ENCODE measurements at places on chromosomes 1 and 21. TPM values are rescaled to one million over a fixed set of nuclear protein-coding genes. Genes with fewer than 3 reads are reported as not detected.

The CRNN gene
- polyA plus RNA-seq: not detected

The FMO1 gene
- 184 TPM for polyA plus RNA-seq

The RIPPLY3 gene
- 2.0 TPM for polyA plus RNA-seq

The TDRD5 gene
- polyA plus RNA-seq: 5.7 TPM

The PLA2G2F gene
- 0.44 TPM for polyA plus RNA-seq

The RNF186 gene
- polyA plus RNA-seq: 0.51 TPM

The NEK2 gene
- polyA plus RNA-seq: 20.1 TPM

The C8A gene
- not detected for polyA plus RNA-seq

The MIA3 gene
- 60.0 TPM for polyA plus RNA-seq

- no peak for DNase-seq
These were observed 103.0 kb upstream of the PPP2R5A start for GRCh38 chr1:212182171-212182570.

- peak; percentile 30 for DNase-seq
These were observed 31.9 kb downstream of the SLC1A7 start for GRCh38 chr1:53110370-53111072.

DNA sequence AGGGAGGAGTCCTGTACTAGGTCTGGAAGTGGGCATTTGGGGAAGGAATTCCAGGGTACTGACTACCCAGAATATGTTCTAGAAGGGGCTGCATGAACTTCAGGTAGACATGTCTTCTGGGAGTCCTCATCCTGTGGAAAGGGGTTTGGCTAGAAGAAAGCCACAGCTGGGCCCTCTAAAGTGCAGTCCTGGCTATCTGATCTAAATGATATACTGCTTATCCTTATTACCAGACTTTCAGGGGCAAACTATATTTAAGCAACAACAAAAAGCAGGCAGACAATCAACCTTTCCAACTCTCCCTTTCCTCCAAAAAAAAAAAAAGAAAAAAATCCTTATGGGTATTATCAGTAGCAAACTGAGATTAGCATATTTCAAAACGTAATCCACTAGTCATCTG, 29.8 kb upstream of the GFI1 start:
- DNase-seq: no peak

GRCh38 chr21:43721939-43722338, 3.0 kb downstream of the PDXK start:
- no peak for DNase-seq

GRCh38 chr1:4684864-4685522, 30.6 kb downstream of the AJAP1 start:
- no peak for DNase-seq

DNA sequence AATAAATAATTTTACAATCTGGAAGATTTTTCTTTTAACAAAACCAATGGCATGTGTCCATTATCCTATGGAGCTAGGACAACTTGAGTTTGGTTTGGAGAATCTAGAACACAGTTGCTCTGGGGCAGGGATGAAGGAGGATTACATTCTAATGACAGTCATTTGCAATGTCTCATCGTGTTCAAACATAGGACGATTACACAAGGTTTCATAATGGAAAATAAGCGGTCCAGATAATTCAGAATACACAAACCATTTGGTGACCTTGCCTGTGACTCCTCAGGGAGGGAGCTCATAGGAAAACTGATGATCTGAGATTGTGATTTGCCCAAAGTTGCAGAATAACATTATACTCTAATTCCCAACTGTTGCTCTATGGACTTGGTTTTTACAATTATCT, 27.6 kb upstream of the RGL1 start:
- DNase-seq: peak; percentile 15

GRCh38 chr1:12314333-12314903, 84.6 kb downstream of the VPS13D start:
- no peak for DNase-seq

GRCh38 chr21:31948676-31949075, 75.9 kb downstream of the HUNK start:
- no peak for DNase-seq

DNA sequence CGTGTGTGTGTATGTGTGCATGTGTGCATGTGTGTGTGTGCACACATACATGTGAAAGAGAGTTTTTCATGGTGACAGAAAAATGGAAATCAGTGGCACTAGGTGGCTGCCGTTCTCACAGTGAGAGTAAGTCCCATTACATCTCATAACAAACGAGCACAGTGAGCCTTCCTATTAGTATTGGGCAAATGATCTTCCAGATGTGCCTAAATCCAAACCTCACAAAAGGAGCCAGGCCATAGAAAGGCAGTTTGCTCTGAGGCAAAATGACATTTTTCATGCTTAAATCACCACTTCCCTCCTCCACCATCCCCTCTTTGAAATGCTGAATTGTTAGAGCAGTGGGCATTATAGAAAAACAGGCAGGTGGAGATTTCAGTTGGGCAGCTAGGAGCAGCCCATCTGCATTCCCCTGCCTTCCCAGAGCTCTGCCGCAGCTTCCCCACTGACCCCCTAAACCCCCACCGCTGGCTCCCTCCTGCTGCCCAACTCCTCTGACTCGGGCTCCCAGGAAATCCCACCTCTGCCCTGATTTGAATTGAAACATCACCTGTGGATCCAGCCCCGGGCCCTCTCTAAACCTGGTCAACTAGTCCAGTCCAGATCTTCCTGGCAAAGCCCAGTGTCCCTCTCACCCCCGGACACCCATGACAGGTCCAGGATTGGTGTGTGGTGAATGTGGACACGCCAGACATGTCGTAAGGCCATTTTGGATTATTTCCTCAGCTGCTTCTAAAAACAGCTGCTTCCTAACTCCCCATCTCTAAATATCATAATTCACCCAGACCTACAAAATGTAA, 190.5 kb downstream of the SEC16B start:
- no peak for DNase-seq

DNA sequence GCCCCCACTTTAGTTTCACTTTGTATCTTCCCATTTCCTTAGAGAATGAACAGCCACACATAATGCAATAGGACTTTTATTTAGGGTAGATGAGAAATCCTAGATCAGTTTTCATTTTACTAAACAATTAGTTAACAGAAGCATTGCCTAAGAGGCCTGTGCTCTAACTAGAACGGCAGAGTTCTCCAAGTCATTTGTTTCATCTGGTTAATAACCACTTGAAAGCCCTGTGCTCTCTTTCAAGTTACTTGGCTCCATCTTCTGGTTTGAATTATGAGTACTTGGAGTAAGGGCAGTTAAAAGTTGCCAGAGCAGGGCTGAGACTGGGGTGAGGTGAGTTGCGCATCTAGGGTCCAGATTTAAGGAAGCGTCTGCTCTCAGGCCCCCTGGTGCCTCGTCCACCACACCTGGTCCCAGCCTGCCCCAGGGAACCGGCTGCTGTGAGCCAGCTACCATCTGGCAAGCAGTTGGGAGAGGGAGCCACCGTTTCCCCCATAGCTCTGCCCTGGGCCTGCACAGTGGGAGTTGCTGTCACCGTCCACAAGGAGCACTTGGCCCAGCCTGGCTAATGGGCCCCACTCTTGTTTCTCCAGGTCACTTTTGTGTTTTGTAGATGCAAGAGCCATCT, 18.1 kb upstream of the SLC44A3 start:
- peak; percentile 61 for DNase-seq

DNA sequence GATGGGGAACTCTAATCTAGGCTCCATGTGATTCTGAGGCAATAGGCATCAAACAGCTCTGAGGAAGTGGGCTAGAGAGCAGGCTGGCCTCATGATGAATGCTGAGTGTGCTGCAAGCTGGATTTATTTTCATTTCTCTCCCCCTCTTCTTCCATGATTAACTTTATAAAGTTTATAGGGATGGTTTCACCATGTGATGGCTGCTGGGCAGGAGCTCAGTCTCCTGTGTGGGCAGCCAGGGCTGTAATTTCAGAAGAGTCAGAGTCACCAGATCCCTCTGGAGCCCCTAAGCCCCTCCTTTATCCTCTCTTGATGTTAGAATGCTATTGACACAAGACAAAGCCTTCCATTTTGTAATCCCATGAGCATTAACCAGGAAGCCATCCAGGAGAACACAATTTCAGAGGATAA, 143.6 kb downstream of the CNIH3 start:
- peak; percentile 36 for DNase-seq

GRCh38 chr1:192741095-192741494, 67.7 kb upstream of the RGS2 start:
- no peak for DNase-seq

DNA sequence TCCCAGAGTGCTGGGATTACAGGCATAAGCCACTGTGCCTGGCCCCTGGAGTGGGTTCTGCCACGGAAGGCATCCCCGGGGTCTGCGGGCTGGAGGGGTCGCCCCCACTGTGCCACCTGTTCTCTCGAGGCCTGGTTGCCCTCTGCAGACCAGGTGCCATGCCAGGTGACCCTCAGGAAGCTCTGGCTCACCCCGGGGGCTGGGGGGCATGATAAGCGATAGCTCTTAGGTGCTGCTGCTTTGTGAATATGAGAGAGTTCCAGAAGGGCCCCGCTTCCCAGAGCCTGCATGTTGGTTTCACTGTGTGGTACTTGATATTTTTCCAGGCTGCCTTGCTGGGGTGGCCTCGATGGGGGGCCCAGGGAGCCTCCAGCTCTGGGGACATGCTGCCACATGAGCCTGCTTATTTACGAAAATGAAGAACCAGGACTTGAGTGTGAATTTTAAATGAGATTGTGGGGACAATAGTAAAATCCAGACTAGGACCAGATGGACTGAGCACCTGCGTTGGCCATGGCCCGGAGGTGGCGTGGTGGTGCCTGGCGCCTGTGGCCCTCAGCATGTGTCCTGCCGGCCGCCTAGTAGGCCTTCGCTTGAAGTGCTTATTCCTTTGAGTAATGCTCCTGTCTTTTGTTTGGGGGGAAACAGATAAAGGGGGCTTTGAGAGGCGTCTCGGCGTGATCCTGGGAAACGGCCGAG, 7.3 kb downstream of the SKI start:
- no peak for DNase-seq

DNA sequence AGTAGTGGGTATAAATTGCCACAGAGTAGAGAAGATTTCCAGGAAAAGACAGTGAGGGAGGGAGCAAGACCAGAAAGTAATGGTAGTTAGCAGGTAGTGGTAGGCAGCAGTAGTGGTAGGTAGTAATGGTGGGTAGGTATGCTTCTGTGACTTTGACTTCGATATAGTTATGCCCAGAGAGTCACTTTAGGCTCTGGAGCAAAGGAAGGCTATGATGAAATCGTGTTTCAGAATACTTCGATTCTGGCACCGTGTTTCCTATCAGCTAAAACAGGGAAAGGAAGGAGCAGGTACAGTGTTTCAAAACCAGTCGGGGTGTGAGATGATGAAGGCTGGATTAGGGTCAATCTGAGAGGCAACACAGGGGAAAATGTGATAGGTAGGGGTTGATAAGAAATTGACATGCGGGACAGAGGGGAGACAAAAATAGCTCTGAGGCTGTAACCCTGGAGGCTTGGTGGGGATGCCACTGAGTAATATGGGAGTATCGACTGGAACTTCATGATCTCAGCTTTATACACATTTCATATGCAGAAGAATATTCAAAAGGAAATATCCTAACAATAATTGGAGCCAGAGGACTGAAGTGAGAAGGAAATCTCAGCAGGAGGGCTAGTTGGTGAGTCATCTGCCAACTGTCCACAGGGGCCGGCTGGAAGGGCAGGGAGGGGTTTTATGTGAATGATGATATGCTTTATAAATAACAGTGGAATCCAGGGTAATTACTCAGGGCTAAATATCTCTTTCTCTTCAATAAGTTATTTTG, 25.2 kb upstream of the TRIM45 start:
- DNase-seq: no peak

- DNase-seq: no peak
These were observed 2.2 kb upstream of the ADORA3 start for GRCh38 chr1:111505641-111506119.

- no peak for DNase-seq
These were observed 62.1 kb downstream of the SNX7 start for GRCh38 chr1:98723574-98723973.

GRCh38 chr1:74145086-74145485, 52.9 kb downstream of the LRRIQ3 start:
- DNase-seq: no peak

DNA sequence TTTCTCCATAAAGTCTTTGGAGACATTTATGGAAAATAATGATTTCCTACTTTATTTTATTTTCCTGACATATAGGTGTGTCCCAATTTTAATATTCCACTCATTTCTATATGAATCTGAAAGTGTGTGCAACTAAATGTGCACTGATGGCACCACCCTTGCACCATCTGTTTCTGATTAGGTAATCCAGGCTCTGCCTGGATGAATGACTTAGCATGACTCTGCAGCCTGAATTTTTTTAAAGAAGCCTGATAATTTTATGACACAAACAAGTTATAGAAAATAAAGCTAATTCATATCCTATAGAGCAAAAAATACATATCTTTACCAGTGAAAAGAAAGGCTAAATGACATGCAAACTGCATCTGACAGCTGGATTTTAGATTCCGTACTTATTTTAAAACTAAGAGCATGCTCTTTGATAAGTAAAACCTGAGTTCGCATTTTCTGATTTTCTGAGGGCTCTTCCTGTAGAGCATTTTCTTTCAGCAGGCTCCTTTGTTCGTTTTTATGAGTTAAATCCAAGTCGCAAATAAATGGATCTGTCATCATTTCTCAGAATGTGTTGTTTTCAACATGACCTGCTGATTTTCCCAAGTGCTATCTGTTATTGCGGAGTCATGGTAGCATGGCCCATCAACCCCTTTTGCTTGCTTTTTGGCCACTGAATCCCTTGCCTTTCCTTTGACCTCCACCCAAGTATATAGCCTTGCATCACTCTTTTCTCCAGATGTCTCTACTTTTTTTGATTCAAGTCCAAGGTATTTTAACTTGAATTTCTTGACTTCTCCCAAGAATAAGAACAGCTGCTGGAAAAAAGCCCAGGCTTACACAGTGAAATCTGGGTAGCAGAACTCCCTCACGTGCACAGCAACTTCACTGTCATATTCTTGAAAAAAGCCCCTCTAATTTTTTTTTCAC, 52.8 kb upstream of the LYPLAL1 start:
- DNase-seq: peak; percentile 57

GRCh38 chr21:45139473-45139872, 65.1 kb downstream of the ADARB1 start:
- DNase-seq: no peak

DNA sequence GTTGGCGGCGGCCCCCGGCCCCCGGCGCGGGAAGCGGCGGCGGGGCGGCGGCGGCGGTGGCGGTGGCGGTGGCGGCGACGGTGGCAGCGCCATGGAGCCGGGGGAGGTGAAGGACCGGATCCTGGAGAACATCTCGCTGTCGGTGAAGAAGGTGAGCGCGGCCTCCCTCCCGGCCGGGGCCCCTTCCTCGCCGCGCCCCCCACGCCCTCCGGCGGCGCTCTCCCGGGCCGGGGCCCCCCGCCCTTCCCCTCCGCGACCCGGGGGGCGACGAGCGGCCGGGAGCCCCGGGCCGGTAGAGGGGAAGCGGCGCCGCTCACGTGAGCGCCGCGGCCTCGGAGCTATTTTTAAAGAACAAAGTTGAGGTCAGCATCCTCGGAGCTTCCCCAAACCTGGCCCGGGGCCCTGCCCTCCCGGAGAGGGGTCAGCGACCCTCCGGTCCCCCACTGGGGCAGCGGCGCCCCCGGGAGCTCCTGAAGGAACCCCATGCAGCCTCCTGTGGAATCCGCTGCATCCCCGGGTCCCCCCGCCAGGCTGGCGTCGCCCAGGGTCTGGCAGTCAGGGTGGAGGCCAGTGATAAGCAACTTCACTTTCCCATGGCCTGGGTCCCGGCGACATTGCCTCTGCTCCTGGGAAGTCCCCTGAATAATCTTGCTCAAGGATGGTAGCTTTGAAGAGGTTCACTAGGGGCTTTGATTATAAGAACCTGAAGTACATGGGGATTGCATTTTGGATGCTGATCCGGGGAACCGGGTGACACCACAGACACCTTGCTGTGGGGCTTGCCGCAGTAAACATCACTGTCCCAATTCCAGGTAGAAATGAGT, 560 bp downstream of the PLEKHM2 start:
- DNase-seq: no peak

GRCh38 chr1:196955926-196956325, 12.4 kb downstream of the CFHR2 start:
- no peak for DNase-seq

- peak; percentile 89 for DNase-seq
These were observed 48.5 kb upstream of the ECE1 start for GRCh38 chr1:21338573-21339355.
